HCT116 (cell line): ENCODE measurements at places on chromosomes 16 and 17.

- DNase-seq = no peak
Measured at GRCh38 chr17:3974138-3974687, 10.0 kb upstream of the ATP2A3 start.

- DNase-seq = no peak
Measured at GRCh38 chr17:57210972-57211411, 45.3 kb upstream of the MSI2 start.

GRCh38 chr17:28552176-28552999 lies at the start of gene UNC119:
TSS of gene UNC119 (minus strand) at chr17:28552624. CDS start at chr17:28552557, 67 bp downstream.
- no peak for DNase-seq

- DNase-seq = no peak
Measured at GRCh38 chr17:35519439-35519838, 18.0 kb downstream of the SLFN12L start.

DNA sequence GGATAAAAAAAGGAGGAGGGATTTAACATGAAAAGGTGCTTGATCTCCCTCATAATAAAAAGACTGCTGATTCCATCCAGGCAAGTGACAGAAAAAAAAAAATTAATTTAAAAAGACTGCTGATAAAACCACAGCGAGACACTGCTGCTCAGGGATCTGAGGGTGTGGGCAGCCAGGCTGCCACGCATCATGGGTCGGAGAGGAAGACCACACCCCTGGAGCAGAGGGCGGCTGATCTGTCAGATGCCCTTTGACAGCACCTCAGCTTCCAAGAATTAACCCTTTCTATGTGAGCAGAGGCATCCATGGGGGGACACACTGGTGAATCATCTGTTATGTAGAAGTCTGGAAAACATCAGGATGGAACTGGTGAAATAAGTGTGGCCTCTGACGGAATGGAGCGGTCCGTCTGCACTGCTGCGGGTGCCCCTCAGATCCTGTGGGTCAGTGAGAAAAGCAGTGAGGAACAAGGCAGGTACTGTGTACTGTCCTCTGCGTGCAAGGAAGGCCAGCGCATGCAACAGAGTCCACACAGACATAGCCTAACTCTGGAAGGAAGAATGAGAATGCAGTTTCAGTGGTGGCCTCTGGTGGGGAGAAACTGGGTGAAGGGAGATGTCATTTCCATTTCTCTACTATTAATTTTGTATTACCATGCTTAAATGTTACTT lies 19.8 kb downstream of the MAPT start:
- no peak for DNase-seq

DNA sequence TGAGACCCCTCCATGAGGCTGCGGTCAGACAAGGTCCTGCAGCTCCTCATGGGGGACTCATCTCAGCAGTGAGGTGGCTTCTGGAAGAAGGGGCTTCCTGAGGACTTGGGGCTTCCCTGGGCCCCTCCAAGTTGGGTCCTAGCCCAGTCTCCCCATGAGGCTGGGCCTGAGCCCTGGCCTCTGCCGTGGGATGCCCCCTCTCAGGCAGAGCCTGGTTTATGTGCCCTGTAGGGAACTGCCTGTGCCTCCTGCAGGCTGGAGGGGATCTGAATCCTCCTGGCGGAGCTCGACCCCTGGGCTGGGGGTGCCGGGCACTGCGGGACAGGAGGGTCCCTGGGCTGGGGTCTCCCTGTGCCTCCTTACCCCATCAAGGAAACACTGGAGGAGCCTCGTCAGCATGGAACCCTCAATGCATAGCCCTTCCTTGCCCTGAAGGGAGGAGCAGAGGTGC lies 45.8 kb downstream of the TNFRSF13B start:
- no peak for DNase-seq

DNA sequence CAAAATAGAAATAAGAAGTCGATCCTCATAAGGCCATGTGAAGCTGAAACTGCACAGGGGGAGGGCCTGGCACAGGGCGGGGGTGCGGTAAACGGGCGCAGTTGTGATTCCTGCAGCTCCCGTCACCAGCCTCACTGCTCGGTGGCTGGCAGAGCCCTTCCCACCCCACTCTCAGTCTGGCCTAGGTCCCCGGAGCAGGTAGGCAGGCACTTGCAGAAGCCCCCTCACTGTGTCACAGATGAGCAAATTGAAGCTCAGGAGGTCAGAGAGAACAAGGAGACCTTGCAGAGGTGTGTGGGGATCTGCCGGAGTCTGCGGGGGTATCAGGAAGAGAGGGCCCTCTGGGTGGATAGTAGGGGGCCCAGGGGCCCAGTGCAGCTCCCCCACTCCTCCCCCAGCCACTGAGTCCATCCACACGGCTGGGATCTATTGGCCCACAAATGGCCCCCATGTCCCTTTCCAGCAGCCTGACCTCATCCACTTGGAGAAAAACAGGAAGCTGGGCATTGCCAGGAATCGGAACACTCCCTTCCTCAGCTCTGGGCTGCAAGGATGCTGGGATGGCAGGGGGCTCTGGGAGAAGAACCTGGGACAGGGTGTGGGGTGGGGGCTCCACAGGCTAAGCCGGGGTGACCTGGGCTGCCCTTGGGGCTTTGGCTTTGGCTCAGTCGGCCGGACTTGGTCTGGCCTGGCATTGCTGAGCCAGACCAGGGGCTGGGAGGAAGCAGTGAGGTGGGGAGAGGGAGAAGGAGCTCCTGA lies 21.4 kb upstream of the MAP3K14 start:
- no peak for DNase-seq

- DNase-seq = no peak
Measured at GRCh38 chr16:73610160-73610559, 562.2 kb upstream of the ZFHX3 start.
